DMS53 (cell line): ENCODE measurements at places on chromosomes 2 and 18.
A peak's percentile ranks its signal among the peaks of the same experiment; 100 is the strongest.

DNA sequence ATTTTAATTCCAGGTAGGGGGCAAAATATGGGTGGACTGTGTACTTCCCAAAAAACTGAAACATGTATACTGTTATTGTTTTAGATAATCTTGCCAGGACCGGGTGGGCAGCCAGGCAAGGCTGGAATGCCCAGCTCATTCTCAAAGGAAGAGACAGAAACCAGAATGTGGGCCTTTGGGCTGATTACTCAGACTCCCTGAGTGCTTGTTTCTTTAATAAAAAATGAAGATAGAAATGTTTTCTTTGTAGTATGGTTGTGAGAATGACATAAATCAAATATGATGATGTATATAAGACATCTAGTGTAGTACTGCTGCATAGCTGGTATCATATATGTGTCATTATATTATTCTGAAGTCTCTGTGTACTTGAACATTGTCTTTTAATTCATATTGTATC lies 231.6 kb upstream of the NT5C1B start:
- no peak for DNase-seq

DNA sequence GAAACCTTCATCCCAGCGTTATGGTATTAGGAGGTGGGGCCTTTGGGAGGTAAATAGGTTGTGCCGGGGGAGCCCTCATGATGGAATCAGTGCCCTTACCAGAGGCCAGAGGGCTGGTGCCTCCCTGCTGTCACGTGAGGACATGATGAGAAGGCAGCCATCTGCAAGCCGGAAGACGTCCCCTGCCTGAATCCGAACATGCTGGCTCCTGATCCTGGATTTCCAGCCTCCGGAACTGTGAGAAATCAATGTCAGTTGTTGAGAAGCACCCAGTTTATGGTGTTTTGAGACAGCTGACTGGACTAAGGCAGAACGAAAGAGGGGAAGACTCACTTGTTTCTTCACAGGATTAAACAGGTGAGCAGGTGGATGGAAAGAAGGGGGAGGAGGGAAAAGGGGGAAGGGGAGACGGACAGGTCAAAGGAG lies 13.0 kb upstream of the KLF11 start:
- DNase-seq, result peak; percentile 86

DNA sequence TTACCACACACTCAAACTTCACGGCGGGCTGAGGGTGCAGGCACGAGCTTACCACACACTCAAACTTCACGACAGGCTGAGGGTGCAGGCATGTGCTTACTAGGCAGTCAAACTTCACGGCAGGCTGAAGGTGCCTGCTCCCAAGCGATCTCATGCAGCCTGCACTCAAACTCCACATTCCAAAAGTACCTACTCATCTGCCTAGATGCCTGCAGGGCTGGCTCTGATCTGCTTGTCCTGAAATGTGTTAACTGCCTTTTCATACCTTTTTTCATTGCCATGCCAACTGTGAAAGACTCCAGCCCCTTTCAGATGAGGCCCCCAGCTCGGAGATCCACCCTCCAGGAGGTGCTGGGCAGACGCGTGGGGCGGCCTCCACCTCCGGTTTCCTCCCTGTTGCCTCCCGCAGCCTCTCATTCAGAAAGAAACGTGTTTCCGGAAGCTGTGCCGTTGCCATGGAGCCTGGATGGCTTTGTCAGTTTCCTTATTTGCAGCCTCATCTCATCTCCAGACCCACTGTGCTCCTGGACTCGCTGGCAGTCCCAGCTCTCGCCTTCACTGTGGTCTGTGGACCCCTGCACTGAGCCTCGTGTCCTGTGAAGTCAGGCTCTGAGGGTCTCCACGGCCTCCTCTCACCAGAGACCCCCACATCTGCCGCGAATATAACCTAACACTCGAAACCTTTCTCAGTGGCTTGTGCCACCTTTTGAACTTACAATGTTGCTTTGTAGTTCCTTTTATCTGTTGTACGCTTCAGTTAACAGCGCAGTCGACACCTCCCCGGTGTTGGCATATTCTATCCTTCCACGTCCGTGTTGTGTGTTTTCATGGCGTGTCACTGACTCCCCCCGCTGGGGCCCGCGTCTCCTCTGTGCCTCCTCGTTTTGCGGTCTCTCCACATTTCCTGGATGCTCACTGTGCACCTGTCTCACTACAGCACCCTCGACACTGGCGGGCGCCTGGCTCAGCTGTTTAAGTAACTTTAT lies 106.1 kb upstream of the ALKAL2 start:
- DNase-seq, result peak; percentile 28

- DNase-seq, result no peak
Observed at GRCh38 chr2:225600865-225601264, 201.4 kb downstream of the NYAP2 start.

- DNase-seq, result peak; percentile 95
Observed at GRCh38 chr2:237774811-237775553, 23.6 kb upstream of the RBM44 start.

DNA sequence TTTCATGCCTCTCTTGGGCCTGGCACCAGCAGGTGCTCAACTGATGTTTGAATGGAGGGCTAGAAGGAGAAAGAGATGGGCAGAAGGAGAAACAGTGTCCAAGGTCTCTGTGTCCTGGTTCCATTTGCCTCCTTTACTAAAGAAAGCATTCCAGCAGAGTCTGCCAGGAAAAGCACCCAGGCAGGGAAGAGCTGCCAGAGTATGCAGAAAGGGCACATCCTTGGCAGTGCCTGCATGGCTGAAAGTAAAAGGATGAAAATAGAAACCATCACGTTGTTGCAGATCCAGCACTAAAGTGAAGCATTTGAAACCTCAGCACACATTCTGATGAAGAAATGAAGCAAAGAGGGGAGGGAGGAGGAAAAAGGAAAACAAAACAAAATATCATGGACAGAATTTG lies 142.2 kb downstream of the ESCO1 start:
- DNase-seq, result no peak

DNA sequence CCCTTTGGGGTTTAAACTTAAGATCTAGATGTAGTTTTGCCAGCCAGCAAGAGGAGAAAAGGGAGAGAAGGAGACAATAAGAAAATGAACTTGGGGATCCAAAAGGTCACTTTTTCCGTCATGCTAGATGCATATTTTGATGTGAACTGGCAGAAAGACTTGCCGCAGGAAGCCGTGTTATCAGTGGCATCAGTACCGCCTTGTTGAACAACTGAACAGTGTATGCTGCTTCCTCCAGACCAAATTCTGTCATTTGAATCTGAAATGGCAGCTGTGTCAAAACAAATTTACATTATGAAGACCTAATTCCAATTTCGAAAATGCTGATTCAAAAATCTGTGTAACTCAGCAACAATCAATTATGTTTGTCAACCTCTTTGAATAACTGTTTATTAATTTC lies 42.1 kb downstream of the TMEM200C start:
- no peak for DNase-seq

DNA sequence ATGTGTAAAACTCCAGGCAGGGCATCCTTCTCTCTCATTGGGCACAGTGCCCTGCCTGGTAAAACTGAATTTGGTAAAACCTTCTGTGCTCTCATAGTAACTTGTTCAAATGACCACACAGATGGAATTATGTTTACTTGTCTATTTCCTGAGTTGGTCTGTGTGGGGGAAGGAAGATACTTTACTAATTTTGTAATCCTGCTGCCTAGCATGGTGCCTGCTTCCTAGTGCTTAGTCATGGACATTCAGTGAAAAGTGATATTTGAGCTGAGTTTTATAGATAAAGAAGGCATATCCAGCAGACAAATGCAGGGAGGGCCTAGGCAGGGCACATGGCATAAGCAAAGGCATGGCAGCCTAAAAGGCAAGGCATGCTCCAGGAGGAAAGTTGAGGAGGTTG lies 199.4 kb downstream of the FSHR start:
- no peak for DNase-seq

- no peak for DNase-seq
Observed at GRCh38 chr2:16047701-16048100, 107.4 kb downstream of the MYCN start.

DNA sequence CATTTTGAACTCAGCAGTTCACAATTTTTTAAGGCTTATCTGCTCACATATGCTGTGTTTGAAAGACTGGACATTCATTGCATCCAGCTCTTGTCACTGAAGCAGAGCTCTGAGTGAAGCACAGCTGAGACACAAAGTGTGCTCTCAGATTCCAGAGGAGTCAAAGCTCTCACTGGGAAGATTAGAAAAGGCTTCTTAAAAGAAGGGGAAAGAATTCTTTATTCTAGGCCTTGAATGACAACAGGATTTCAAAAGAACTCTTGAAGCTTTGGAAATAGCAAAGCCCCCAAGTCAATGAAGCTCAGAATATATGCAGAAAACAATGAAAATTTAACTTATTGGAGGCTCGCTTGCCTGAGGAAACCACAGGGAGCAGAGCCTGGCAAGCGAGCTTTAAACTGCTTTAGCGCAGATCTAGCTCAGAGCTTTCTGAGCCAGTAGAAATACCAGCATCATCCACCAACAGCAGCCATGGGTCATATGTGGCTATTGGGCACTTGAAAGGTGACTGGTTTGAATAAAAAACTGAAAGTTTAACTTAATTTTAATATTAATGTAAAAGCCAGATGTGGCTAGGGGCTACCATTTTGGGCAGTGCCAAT lies 369.7 kb downstream of the OSR1 start:
- no peak for DNase-seq

DNA sequence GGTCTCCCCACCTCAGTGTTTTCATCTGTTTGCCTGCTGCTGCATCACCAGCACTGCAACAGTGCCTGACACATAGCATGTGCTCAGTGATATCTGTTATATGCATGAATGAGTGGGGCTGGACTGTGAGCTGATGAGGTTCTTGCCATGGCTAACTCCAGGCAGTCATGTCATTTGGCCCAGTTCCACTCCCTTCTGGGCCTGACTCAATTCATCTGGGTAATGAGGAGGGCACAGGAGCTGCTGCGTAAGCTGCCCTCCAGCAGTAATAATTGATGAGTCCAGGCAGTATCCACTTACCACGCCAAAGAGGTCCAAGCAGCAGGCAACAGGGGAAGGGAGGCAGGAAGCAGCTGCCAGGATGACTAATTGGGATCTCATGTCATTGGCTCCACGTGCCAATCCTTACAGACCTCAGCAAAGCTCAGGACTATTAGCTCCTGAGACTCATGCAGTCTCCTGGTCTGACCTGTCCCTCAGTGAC lies 34.1 kb upstream of the MAT2A start:
- DNase-seq, result peak; percentile 99

DNA sequence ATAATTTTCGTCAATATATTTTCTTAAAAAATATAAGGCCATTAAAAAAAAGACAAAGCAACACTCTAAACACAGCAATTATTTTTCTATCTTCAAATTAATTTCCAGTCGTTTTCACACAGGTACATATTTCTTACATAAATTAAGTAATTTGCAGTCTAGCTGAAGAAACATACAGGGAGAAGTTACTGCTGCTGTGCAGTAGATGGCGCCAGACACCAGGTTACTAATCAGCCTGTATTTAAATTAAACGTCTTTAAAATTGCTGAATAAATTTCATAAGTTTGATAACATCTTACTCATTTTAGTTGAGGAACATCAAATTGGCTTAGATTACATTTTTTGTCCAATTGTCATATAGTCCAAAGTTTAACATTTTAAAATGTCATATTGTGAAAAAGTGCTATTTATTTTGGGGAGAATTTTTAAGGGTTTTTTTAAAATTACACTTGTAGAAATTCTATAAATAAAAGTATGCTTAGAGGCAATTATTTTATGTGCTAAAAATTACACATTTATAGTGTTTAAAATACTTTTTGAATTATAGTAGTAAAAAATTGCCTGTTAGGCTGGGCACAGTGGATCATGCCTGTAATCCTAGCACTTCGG lies 88.4 kb downstream of the PMAIP1 start:
- DNase-seq, result peak; percentile 82

GRCh38 chr2:44850016-44850415 lies 91.5 kb upstream of the SIX3 start:
- DNase-seq, result no peak

- no peak for DNase-seq
Observed at GRCh38 chr2:100239486-100240210, 82.7 kb downstream of the LONRF2 start.

- no peak for DNase-seq
Observed at GRCh38 chr2:42905341-42906110, 113.1 kb upstream of the HAAO start.

DNA sequence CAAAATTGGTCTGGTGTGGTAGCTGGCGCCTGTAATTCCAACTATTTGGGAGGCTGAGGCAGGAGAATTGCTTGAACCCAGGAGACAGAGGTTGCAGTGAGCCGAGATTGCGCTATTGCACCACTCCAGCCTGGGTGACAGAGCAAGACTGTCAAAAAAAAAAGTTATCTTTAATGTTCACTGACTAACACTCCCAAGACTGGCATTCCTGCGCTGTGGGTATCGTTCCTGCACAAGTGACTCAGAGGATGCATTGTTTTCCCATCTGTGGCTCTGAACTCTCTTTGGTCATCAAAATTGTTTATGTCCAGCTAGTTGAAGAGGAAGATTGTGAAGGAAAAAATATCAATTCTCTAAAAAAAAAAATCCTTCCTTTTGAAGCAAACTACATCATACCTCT lies 539.0 kb downstream of the SOX11 start:
- DNase-seq, result no peak

DNA sequence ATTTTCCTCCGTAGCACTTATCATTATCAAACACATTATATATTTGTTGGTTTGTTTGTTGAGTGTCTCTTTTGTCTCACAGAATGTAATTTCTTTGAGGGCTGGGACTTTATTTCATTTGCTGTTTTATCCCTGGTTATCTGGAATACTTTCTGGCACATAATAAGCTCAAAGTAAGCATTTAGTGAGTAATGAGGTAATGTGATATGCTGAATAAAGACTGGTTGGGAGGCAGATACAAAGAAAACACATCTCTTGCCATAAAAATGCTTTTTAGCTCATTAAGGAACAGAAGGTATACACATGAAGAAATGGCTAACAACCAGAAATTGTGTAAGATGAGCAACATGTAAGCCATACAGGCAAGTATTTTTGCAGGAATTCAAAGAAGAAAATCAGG lies 1411.8 kb downstream of the LRP1B start:
- DNase-seq, result no peak

- DNase-seq, result no peak
Observed at GRCh38 chr2:105858868-105859693, 114.4 kb downstream of the NCK2 start.

DNA sequence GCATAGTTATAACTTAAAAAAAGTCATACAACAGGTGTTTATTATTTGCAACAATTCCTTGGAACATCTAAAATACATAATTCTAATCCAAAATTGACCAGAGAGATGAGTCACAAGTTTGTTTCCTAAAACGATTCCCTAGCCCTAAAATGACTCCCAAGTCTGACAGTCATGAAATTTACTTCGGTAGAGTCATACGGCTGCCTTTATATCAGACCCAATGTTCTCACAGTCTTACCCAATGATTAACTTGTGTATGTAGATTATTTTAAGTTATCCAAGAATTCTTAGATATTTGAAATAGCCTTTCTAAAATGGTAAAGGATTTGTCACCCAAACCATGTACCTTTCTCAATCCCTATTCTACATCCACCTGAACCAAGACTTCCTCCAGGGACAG lies 174.9 kb downstream of the LAMA1 start:
- no peak for DNase-seq

GRCh38 chr2:176392249-176392648 lies 123.0 kb downstream of the MTX2 start:
- DNase-seq, result no peak

DNA sequence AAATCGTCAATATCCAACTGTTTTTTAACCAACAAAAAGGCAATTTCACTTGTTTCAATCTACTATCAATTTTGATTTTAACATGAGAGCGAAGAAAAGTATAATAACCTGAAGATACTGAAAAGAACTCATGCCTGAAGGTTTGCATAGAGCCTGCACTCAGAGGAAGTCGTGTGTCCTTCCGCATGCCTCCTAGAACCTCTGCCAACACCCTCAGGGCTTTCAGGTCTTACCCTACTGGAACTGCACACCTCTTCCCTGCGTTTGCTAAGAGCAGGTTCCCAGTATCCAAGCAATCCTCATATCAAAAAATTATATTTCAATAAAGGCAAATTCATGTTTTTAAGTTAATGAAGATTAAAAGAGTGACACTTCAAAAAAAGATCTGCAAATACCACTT lies 74.7 kb downstream of the PIAS2 start:
- no peak for DNase-seq
